ENCODE measurements at places on chromosomes 7 and 10.

DNA sequence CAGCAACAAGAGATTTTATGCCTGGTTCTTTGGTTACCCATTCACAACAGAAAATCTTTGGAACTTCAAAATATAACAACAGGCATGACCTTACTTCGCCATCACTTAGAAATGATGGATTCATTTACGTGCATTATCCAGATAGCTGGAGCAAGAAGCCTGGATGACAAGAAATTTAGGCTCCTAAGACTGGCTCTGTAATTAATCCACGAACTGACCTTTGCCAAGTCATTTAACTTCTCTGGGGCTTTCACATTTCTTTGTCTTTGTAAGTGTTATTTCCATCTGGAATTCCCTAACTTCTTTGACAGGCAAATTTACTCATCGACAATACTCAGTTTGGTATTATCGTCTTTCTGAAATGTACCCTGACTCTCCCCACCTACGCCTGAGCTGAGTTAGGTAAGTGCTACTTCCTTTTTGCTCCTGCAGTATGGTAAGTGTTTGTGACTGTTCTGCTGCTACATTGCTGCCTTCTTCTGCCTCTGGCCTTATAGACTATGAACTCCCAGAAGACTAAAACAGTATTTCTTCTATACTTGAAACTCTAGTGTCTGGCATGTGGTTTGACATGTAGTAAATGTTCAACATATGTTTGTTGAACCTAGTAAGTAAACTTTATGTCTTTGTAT is 5.5 kb upstream of the MDFIC start:
- DNase-seq = no peak

- DNase-seq = no peak
Measured at GRCh38 chr10:80739963-80740715, 202.4 kb downstream of the SH2D4B start.

GRCh38 chr10:3853547-3854303 is 68.7 kb upstream of the KLF6 start:
- no peak for DNase-seq

DNA sequence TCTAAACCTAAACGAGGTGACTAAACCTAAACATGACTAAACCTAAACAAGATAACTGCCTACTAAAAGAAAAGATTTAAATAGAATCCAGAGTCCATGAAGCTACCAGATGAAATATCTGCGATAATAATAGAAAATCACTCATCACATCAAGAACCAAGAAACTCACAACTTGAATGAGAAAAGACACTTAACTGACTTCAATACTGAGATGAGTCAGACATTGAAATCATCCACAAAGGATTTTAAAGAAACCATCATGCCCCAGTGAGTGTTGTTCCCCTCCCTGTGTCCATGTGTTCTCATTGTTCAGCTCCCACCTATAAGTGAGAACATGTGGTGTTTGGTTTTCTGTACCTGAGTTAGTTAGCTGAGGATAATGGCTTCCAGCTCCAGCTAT is 416.0 kb downstream of the CALN1 start:
- no peak for DNase-seq
